ENCODE measurements at places on chromosomes 7 and 10.

GRCh38 chr7:23941551-23941950 is 231.5 kb downstream of the STK31 start:
- DNase-seq, result no peak

DNA sequence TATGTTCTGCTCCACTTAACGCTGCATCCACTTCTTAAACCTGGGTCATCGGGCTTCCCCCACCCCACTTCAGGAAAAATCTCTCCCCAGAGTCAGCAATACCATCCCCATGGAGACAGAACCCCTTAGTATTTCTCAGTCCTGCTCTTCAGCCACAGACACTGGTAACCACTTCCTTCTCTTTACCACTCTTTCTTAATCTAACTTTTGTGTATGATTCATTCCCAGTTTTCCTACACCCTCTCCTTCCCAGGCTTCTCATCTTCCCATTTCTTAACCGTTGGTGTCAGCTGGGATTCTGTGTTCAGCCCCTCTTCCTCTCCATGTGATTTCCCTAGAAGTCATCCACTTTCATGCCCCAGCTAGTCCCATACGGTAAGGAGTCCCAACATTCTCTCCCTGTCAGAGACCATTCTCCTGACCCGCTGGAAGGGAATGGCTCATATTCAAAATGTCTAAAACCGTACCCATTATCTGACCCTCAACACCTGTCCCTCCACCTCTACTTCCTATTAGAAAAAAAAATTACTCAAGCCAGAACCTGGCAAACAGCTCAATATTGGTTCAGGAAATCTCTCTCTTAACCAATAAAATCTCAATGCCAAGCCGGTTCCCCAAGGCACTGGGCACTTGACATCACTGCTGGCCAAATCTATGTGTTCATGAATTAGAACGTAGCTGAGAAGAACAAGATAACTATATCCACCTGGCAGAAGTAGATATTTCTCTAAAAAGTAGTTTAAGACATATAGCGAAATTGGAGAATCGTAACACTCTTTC is 89.4 kb downstream of the DGKI start:
- DNase-seq, result no peak

- DNase-seq, result no peak
Measured at GRCh38 chr10:131977323-131978096, 4.2 kb downstream of the BNIP3 start.

GRCh38 chr10:102919246-102919959 is 1.3 kb downstream of the CNNM2 start:
- peak; percentile 54 for DNase-seq

Measured in CD8-positive, alpha-beta memory T cell (primary cell).